HFFc6 (cell line): ENCODE measurements at places on chromosomes 5 and 9. TPM values are rescaled to one million over a fixed set of nuclear protein-coding genes. Genes with fewer than 3 reads are reported as not detected.

SLC34A3 gene
- not detected in 3 replicates for total RNA-seq

DNA sequence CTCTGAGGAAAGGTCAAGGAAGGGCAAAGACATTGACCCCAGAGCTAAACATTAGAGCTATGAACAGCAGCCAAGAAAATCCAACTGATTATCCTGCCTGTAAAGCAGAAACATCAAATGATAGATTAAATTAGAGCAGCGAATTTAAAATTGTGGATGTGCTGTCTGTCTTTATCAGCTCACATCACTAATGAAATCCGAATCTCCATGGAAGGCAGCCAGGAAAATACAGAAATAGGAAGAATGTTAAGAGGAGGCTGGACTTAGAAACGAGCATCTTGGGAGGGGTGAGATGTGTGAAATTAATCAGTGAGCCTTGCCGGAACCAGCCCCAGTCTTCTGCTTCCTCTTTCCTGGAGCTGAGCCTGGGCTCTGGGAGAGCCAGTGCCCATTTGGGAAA is 191.0 kb downstream of the PJA2 start:
- H3K27ac ChIP-seq = no peak overlapping the region
- no peaks in the 10 kb centered on the region; the same call in 1 of the 2 replicates for H3K27me3 ChIP-seq
- no peak for DNase-seq
- no peaks in the 10 kb centered on the region for H3K4me1 ChIP-seq
- H3K36me3 ChIP-seq = no peaks in the 10 kb centered on the region
- H3K4me3 ChIP-seq = no peak overlapping the region

PCDHA9 gene
- not detected in 2 replicates for total RNA-seq

DNA sequence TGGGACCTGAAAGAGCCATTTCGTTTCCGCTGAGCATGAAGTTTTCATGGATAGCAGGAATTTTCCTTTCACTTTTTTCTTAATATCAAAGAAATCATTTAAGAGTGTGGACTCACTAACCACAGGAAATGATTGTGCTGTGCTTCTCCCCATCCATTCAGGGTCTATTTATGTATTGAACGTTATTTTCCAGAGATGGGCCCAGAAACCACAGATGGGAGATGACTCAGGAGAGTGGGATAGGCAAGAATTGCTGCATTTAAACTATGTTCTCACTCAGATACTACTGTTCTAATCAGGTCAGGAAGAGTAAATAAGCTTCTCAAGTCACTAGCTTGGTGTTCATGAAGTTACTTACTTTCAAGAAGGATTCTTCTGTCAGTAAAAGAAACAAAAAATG is 763.8 kb downstream of the DTWD2 start:
- no peak for DNase-seq
- H3K36me3 ChIP-seq = no peaks in the 10 kb centered on the region
- H3K4me1 ChIP-seq = no peaks in the 10 kb centered on the region; the same call in 1 of the 2 replicates
- H3K4me3 ChIP-seq = no peak overlapping the region
- no peak overlapping the region for H3K27ac ChIP-seq
- H3K27me3 ChIP-seq = peaks cover 3% of the 10 kb centered on the region; the same call in 1 of the 2 replicates

- H3K4me3 ChIP-seq = no peak overlapping the region
- no peaks in the 10 kb centered on the region for H3K36me3 ChIP-seq
- peaks cover 6% of the 10 kb centered on the region; the same call in 1 of the 2 replicates for H3K4me1 ChIP-seq
- DNase-seq = no peak
- peaks cover 2% of the 10 kb centered on the region; the same call in 1 of the 2 replicates for H3K27me3 ChIP-seq
These were observed 25.9 kb downstream of the CSNK1G3 start for GRCh38 chr5:123537845-123538244.

- no peaks in the 10 kb centered on the region; the same call in 1 of the 2 replicates for H3K4me1 ChIP-seq
- DNase-seq = no peak
- 0 out of 2 replicates have a peak, but pooled peaks cover 3% of the 10 kb centered on the region for H3K36me3 ChIP-seq
- no peak overlapping the region for H3K4me3 ChIP-seq
- H3K27ac ChIP-seq = no peak overlapping the region
- H3K27me3 ChIP-seq = peaks cover 29% of the 10 kb centered on the region
These were observed 27.8 kb downstream of the TNFSF15 start for GRCh38 chr9:114777821-114778609.

GRCh38 chr9:120336021-120336752 is 243.8 kb downstream of the CDK5RAP2 start:
- H3K4me3 ChIP-seq = no peak overlapping the region
- no peaks in the 10 kb centered on the region for H3K27me3 ChIP-seq
- no peaks in the 10 kb centered on the region for H3K36me3 ChIP-seq
- no peak for DNase-seq
- H3K27ac ChIP-seq = no peak overlapping the region

DNA sequence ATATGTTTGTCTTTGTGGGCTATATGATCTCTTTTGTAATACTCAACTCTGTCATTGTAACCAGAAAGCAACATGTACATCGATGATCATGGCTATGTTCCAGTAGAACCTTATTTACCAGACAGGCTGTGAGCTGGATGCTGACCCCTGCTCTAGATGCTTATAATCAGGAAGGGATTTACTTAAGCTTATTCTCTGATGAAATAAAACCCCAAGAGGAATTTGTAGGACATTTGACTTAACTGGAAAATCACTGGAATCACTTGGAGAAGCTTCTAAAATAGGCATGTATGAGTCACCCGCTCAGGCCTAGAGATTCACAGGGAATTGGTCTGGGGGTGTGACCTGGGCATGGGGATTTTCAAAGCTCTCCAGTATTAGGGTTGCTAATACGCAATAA is 285.8 kb upstream of the ZNF608 start:
- H3K4me1 ChIP-seq = peaks cover 6% of the 10 kb centered on the region; the same call in 1 of the 2 replicates
- no peak overlapping the region for H3K27ac ChIP-seq
- no peak for DNase-seq
- H3K4me3 ChIP-seq = no peak overlapping the region

- no peaks in the 10 kb centered on the region; the same call in 1 of the 2 replicates for H3K27me3 ChIP-seq
- no peak for DNase-seq
- no peaks in the 10 kb centered on the region for H3K4me1 ChIP-seq
- H3K27ac ChIP-seq = no peak overlapping the region
- H3K4me3 ChIP-seq = no peak overlapping the region
These were observed 100.4 kb upstream of the FAM174A start for GRCh38 chr5:100434815-100435214.

DNA sequence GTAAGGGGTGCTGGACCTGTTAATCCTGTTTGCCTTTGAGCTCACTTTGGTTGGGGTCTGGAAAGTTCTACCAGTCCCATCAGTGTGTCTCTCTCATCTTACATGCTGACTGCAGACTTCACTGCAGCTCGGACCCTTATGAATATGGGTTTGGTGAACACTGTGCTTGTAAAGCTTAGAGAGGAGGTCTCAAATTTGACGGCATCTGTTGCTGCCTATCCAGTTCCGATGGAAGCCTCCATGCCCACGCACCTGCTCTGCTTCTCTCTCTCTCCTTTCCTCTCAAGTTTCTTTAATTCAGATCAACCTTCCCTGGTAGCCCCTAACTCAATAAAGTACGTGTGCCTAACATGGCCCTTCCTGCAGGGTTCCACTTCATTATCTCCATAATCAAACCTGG is 217.9 kb downstream of the HSPA4 start:
- H3K36me3 ChIP-seq = no peaks in the 10 kb centered on the region
- H3K27me3 ChIP-seq = peaks cover 27% of the 10 kb centered on the region
- H3K27ac ChIP-seq = no peak overlapping the region
- no peak overlapping the region for H3K4me3 ChIP-seq

DNA sequence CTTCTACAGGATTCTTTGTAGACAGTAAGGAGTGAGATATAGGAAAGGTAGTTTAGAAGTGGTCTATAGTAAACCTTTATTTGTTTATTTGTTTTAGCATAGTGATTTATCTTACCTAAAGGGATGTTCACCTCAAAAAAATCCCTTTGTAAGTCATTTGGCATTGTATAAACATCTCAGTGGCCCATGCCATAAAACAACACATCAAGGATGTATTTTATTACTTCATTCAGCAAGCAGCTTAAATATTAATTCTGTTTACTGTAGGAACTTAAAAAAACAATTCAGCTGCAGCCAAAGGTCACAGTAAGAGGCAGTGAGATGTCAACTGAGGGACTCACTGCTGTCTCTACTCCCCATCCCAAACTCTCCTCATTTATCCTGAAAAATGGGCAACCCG is 452.7 kb downstream of the HINT1 start:
- H3K27ac ChIP-seq = no peak overlapping the region
- no peaks in the 10 kb centered on the region for H3K4me1 ChIP-seq
- H3K27me3 ChIP-seq = no peaks in the 10 kb centered on the region

PDLIM4 gene
- 1.3 to 25.3 TPM (median 3.4 TPM) in 3 replicates for total RNA-seq

TERT gene
- 2,274 to 3,957 TPM (median 2,316 TPM) in 3 replicates for total RNA-seq

PKD2L2 gene
- total RNA-seq = not detected in 3 replicates

DNA sequence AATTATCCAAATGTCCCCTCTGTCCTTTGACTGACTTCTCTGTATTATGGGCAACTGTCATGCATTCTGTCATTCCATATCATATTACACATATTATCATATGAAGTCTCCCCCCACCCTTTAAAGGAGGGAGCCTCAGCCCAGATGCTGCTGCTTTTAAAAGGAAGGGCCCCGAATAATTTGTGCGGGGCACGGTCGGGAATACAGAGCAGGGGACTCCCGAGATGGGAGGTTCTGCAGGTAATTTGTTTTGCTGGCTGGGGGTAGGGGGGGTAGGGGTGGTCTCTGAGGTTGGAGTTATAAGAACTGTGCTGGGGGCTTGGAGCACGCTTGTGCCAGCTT is 10.1 kb upstream of the LHX2 start:
- H3K4me1 ChIP-seq = peaks cover 6% of the 10 kb centered on the region
- H3K36me3 ChIP-seq = no peaks in the 10 kb centered on the region
- H3K27me3 ChIP-seq = peaks cover 71% of the 10 kb centered on the region

- no peak for DNase-seq
- no peaks in the 10 kb centered on the region for H3K4me1 ChIP-seq
- H3K36me3 ChIP-seq = peaks cover 4% of the 10 kb centered on the region; the same call in 1 of the 2 replicates
- H3K4me3 ChIP-seq = no peak overlapping the region
These were observed 113.7 kb downstream of the COL23A1 start for GRCh38 chr5:178476531-178476930.

DNA sequence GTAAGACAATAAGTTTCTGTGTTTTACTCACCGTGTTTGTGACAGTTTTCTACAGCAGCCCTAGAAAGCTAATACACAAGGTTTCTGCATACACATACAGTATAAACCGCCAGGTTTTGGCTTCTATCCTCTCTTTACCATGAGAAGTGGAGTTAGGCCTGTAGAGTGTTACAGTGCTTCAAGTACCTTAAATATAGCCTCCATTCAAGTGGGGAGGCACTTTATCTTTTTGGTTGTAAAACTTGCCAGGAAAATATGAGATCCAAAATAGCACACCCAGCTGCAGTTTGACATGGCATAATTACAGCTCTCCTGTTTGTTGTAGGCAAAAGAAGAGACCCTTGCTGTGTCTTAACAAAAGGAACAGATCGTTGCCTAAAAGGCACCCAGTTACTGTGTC is 90.3 kb upstream of the PTPN3 start:
- H3K27me3 ChIP-seq = peaks cover 7% of the 10 kb centered on the region
- H3K27ac ChIP-seq = no peak overlapping the region
- no peaks in the 10 kb centered on the region for H3K4me1 ChIP-seq

DNA sequence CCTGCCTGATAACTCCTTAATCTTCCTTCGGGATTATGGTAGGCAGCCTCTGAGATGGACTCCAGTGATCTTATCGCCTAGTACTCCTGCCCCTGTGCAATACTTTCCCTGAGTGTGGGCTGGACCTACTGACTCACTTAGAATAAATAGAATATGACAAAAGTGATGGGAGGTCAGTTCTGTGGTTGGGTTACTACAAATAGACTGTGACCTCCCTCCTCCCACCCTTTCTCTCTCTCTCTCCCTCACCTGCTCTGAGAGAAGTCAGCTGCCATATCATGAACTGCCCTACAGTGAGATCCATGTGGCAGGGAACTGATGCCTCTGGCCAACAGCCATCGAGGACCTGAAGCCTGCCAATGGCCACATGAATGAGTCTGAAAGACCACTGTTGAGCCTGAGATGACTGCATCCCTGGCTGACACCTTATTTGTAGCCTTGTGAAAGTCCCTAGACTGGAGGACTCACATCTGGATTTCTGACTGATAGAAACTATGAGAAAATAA is 31.7 kb downstream of the NRG2 start:
- no peak overlapping the region for H3K27ac ChIP-seq
- no peaks in the 10 kb centered on the region for H3K4me1 ChIP-seq
- H3K36me3 ChIP-seq = no peaks in the 10 kb centered on the region
- peaks cover 17% of the 10 kb centered on the region for H3K27me3 ChIP-seq
- no peak for DNase-seq

- H3K27ac ChIP-seq = no peak overlapping the region
- no peak for DNase-seq
- H3K4me1 ChIP-seq = no peaks in the 10 kb centered on the region
- no peaks in the 10 kb centered on the region for H3K36me3 ChIP-seq
- no peak overlapping the region for H3K4me3 ChIP-seq
These were observed 84.4 kb upstream of the STARD4 start for GRCh38 chr5:111596705-111597104.

ARL14EPL gene
- total RNA-seq = not detected in 3 replicates

GRCh38 chr5:41985945-41986695 is 61.0 kb downstream of the FBXO4 start:
- no peaks in the 10 kb centered on the region for H3K27me3 ChIP-seq
- no peak overlapping the region for H3K27ac ChIP-seq
- H3K4me3 ChIP-seq = no peak overlapping the region
- H3K4me1 ChIP-seq = no peaks in the 10 kb centered on the region

GRCh38 chr9:133614056-133614455 is 4.9 kb upstream of the FAM163B start:
- no peaks in the 10 kb centered on the region for H3K36me3 ChIP-seq
- H3K4me3 ChIP-seq = no peak overlapping the region
- no peak overlapping the region for H3K27ac ChIP-seq

KIAA0825 gene
- total RNA-seq = 1.5 to 2.6 TPM (median 1.7 TPM) in 3 replicates

DNA sequence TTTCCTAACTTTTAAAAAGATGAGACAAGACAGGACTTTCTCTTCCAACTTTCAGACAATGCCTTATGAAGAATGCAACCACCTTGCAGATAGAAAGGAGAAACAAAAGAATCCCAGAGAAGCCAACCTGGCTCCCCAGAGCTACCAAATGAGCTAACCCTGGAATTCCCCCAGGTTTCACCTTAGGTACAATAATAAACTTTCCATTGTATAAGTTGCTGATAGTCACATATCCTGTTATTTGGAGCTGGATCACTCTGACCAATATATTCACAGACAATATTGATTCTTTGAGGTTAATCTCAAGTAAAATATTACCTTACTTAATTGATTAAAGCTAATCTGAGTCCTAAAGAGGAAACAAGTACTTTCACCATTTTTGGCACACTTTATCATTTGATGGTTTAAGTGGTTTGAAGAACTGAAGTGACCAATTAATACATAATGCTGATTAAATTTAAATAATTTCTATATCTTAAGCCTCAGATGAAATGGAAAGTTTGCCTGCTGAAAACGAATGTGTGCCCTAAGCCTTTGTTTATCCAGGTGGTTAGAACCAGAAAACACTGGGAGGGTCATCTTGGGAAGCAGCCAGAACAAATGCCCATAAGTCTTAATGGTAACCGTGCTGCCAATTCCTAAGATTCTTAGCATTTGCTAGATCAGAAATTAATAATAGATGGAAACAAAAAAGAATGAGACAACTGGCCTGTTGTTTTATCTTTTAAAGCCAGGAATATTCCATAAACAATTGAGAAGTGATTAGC is 159.6 kb upstream of the SLC12A2 start:
- no peak overlapping the region for H3K27ac ChIP-seq
- H3K36me3 ChIP-seq = no peaks in the 10 kb centered on the region
- no peak overlapping the region for H3K4me3 ChIP-seq
- H3K27me3 ChIP-seq = peaks cover 3% of the 10 kb centered on the region
